ENCODE measurements at places on chromosomes 5 and 9.

DNA sequence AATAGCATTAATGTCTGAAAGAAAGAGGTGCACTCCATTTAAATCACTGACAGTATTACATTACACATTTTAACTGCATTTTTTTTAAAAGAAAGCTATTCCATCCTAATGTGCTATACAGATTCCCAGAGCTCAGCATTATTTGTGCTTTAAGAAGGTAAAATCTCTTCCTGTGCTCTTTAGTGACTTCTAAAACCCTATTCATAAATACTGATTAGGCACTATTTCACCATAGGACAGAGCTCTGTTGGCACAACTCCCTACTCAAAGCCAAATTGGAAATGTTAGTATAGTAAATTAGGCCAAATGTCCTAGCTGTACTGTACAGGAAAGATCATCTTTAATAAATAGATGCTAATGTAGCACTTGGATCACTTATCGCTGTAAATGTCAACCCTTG is 262.5 kb downstream of the TUSC1 start:
- DNase-seq: no peak

DNA sequence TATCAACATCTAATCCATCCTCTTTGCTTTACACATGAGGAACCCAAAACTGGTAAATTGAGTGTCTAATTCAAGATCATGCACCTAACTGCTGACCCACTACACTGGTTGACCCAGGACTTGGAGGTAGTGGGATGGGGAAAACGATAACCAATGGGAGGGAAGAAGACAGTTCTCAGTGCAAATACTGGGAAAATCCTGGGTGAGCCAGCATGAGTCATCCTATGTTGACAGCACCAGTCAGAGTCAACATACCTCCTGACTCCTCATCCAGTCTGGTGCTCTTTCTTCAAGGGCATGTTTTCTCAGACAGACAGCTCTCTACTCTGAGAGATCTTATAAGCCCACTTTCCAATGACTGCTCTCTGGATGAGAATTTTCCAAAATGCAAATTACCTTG is 232.8 kb upstream of the PTGER4 start:
- DNase-seq: no peak

- DNase-seq: no peak
Observed at GRCh38 chr9:38112049-38112448, 43.0 kb upstream of the SHB start.

DNA sequence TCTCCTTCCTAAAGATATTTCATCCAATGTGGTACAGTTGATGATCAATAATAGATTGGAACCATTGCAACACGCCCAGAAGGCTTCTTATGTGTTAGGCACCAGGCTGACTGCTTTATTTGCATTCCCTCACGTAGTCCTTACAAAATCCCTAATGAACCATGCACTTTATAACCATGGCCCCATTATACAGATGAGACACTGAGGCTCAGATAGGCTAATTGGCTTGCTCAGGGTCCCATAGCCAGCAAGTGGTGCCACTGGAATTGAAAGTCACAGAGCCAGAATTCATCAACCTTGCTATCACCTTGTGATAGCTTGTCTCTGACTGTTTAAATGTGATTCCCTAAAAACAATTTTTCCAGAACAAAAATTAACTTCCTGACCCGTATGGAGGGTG is 27.8 kb upstream of the RAI14 start:
- no peak for DNase-seq

DNA sequence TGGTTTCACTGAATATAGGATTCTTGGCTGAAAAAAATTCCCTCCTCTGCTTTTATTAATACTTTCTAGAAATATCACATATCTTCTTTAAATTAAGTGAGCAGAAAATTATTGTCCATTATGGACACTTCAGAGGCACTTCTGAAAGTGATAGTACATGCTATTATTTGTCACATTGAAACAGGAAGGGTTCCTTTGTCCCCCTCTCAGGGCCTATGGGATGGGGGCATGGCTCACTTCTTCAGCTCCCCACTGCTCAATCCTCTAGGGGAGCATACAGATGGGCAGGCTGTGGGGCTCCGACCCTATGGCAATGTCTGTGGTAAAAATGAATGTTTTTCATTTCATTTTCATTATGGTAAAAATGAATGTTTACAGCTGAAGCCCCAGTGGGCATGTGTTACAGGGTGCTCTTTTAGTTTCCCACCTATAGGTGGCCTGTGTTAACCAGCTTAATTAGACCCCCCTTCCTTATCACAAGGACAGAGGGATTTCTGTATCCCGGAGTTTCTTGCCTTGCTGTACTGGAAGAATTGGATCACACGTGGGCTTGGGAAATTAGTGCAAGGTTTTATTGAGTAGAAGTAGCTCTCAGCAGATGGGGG is 1225.2 kb downstream of the PTPRD start:
- no peak for DNase-seq

DNA sequence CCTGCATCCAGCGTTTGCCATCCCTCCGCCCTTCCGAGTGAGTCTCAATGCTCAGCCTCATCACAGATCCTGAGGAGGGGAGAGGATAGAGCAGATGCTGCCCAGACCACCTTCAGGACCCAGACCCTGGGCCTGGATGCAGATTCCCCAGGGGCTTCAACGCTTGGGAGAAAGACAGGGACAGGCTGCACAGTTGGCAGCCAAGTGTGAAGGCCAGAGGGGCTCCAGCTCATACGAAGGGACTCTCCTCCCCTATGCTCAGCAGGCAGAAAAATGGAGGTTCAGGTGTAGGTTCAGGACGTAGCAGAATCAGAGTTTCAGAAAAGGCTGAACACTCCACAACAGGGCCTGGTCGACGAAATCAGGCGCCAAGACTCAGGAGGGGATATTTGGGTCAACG is 378.5 kb upstream of the IRX1 start:
- DNase-seq: no peak

DNA sequence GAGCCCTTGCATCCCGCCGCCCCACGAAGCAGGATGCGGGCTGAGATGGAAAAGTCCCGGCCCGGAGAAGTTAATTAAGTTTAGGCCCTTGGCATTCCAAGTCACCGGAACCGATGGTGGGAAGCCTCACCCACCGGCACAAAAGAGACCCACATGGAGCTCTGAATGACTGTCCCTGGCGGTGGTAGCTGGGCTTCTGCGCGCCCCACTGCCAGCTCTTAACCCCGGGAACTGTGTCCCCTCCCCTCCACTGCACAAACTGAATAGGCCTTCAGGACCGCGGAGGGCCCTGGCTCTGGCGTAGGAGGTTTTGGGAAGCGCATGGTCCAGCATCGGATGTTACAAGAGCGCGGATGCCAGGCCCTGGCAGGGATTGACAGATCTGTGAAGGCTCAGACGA is 291.1 kb upstream of the TUT7 start:
- DNase-seq: no peak

DNA sequence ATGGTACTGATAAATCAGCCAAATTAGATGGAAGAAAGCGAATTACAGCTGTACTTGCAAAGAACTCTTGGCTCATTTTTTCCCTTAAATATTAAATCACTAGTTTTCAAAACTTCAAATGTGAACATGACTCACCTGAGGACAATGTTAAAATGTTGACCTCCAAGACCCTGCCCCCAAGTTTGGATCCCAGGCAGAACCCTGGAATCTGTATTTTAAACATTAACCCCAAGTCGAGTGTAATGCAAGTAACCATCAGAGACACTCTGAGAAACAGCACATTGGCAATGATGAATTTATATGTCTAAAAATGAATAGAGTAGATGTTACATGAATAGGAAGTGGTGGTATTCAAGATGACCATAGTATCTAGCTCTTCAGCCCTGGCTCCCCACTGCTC is 2.3 kb upstream of the CD274 start:
- no peak for DNase-seq

DNA sequence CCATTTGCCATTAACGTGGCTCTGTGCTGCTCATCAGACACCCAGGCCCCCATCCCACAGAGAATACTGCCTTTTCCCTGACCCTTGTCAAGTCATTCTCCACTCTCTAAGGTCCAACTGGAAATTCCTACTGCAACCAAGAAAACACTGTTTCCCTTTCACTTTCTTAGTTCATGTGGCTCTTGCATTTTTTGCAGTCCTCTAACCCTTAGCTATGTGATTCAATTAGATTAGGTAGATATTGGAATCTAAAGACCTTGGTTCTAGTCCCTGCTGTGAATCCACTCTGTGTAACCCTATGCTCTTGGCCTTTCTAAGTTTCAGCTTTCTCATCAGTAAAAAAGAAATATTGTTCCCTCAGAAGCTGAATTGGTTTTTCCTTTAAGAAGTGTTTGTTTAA is 649.4 kb downstream of the CCDC171 start:
- DNase-seq: no peak

- DNase-seq: no peak
Observed at GRCh38 chr5:108276187-108277050, 105.5 kb downstream of the FBXL17 start.

DNA sequence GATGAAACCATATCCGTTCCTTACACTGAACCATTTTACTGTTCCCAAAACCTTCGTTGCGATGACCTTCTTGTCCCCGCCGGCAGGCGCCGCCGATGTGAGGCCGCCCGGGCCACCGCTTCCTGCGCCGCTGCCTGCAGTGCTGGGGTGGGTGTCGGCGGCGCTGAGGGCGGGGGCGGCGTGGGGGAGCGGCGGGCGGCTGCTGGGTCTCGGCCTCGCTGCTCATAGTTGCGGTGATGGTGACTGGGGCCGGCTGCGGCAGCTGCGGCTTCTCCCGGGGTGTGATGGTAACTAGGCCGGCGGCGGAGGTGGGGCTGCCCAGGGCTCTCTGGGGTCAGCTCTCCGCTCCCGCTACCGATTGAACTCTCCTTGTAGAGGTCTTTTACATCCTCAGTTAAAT is 14.1 kb upstream of the OR2S2 start:
- no peak for DNase-seq

GRCh38 chr5:43555895-43556606 is 826 bp downstream of the PAIP1 start:
- no peak for DNase-seq

DNA sequence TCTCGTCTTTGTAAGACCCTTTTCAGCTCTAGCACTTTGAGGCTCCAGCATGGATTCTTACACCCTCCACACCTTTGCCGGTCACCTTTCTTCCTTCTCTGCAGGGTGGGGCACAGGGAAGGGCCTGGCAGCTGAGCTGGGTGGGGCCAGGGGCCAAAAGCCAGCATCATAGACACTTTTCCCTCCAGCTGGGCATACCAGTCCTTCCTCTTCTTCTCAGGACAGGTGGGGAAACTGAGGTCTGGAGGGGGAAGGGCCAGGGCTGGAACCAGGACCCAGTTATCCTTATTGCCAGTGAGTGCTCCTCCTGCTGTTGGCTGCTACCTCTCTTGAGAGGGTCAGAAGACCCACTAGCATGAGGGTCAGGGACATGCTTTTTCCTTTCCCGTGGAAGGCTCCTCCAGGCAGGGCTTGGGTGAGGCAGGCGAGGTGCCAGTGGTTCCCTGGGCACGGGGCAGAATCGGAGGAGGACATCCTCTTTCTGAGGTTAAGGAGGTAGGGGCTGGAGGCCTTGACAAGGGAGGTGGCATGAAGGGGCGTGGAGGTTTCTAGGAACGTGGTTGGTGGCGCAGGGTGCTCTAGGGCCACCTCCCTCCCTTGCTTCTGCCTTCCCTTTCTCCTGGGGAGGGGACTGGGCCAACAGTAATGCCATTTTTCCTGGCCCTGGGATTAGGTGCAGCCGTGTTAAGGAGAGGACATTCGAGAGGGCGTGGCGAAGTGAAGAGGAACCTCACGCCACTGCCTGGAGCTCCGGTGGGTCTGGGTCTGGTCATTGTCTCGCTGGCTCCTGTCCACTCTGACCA is at the start of gene NDST1:
Gene NDST1 (plus strand): TSS at position 658 of the 803 bp plus-strand sequence. CDS start 13,124 bp downstream, outside the sequence.
- no peak for DNase-seq

GRCh38 chr9:95912773-95913172 is 37.3 kb downstream of the ERCC6L2 start:
- no peak for DNase-seq

- DNase-seq: no peak
Observed at GRCh38 chr5:150660108-150660831, 781 bp upstream of the MYOZ3 start.
